ENCODE measurements at places on chromosomes 6 and 20.

- DNase-seq = no peak
Measured at GRCh38 chr20:53652859-53653517, 59.3 kb upstream of the ZNF217 start.

DNA sequence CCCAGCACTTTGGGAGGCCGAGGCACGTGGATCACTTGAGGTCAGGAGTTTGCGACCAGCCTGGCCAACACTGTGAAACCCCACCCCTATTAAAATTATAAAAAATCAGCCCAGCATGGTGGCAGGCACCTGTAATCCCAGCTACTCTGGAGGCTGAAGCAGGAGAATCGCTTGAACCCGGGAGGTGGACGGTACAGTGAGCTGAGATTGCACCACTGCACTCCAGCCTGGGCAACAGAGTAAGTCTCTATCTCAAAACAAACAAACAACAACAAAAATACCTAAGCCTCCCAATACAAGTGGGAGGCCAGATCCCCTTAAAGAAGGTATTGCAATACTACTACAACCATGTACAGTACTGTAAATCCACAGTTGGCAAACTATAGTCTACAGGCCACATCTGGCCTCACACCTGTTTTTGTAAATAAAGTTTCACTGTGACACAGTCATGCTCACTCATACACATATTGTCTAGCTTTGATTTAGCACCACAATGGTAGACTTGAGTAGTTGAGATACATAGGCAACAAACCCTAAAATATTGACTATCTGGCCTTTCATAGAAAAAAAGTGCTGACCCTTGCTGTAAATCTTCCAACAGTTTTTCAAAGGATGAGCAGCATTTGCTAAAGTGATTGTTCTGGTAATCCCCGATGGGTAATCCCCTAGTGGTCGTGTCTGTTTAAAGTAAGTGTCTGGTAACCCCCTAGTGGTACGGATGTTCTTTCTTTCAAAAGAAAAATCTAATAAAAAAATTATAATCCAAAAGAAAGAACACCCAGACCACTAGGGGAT lies 202.0 kb downstream of the RNGTT start:
- no peak for DNase-seq

- no peak for DNase-seq
Measured at GRCh38 chr20:8996817-8997512, 71.9 kb upstream of the PLCB4 start.

DNA sequence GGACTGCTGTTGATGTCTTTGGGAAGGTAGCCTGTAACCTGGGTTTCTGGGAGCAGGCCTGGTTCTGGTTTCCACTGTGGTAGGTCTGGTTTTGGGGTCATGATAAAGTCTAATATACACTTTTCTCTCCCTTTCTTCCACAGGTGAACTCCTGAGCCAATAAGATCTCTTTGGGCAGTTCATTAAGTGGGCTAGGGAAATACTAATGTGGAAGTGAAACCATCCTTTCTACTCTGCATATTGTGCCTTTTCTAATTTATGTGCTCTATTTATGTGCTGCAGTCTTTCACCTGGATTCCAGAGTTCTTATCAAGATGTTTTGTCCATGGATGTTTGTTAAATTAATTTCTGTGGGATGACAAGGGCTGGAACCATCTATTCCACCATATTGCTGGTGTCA lies 165.7 kb upstream of the PTPRK start:
- no peak for DNase-seq

Data from AG04450 (cell line).